ENCODE measurements at places on chromosomes 7 and 10.

GRCh38 chr7:82257118-82257695, 186.4 kb downstream of the CACNA2D1 start:
- no peak for DNase-seq

GRCh38 chr7:131638641-131639430, 82.4 kb upstream of the PODXL start:
- DNase-seq = no peak

DNA sequence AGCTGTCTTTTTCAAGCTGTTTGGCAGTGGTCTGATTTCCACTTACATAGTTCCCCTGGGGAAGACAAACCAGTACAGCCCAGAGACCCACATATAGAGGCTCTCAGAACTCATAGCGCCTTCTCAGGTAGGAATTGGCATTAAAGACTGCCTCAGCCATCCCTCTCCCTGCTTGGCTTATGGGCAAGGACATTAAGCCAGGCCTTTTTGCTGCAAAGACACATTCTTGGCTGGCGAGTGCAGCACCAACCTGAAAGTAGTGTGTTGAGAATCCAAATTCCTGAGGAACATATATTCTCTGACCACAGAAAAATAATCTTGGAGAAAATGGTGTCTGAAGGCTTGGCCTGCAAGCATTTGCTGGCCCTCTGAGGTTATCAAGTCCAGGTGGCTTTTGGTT, 39.2 kb upstream of the HPS1 start:
- no peak for DNase-seq

DNA sequence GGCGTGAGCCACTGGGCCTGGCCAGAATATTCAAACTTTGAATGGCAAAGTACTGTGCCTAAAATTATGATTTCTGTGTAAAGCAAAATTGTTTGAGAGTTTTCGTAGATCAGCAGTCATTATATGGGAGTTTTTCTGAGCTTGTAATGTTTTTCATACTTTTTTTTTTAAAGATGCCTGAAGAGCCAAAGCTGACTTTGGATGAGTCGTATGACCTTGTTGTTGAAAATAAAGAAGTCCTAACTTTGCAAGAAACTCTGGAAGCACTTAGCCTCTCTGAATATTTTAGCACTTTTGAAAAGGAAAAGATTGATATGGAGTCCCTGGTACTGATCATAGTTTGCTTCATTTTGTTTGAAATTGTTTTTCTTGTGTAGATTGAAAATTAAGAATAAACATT, 26.7 kb downstream of the SEC23IP start:
- DNase-seq = peak; percentile 28

GRCh38 chr7:132084776-132085388, 491.4 kb downstream of the PLXNA4 start:
- DNase-seq = no peak
